NCI-H69 (cell line): ENCODE measurements at places on chromosomes 2 and 18.

- DNase-seq = peak; percentile 92
These were observed 107.7 kb upstream of the PPP1CB start for GRCh38 chr2:28643911-28644334.

DNA sequence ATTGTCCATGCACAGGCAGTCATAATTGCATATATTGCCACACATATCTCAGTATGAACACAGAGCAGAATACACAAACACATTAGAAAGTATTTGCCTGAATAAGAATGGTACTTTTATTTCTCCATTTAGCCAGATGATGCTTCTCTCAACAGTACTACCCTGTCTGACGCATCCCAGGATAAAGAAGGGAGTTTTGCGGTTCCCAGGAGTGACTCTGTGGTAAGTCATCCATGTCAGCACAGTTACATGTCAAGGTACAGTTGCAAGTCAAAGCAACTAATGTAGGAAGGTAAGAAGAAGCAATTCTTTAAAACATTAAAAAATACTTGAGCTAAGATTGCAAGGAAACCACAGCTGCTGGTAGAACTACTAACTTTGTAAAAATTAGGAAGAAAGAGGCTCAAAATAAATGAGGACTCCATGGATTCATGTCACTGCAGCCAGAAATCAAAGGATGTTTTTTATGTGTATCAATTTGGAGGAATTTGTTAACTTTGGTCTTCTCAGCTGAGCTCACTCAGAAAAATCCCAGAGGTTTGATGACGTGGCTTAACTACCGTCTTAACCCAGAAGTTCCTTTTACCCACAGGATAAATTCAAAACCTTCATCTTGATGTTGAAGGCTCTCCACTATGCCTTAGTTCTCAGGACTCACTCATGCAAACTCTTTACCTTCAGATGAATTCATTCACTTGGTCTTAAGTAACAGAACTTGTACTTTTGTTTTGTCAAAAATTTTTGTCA lies 130.3 kb downstream of the ARHGAP28 start:
- DNase-seq = no peak

- no peak for DNase-seq
These were observed 7.2 kb downstream of the PMS1 start for GRCh38 chr2:189791338-189792042.

- no peak for DNase-seq
These were observed 39.5 kb upstream of the FIGN start for GRCh38 chr2:163775304-163775703.

GRCh38 chr2:150374492-150374891 lies 113.0 kb downstream of the RND3 start:
- peak; percentile 12 for DNase-seq
